ENCODE measurements at places on chromosomes 2 and 18.

- DNase-seq = no peak
Measured at GRCh38 chr18:76446321-76447257, 48.5 kb downstream of the ZNF516 start.

GRCh38 chr2:38765149-38765548 lies 12.9 kb upstream of the GEMIN6 start:
- no peak for DNase-seq

DNA sequence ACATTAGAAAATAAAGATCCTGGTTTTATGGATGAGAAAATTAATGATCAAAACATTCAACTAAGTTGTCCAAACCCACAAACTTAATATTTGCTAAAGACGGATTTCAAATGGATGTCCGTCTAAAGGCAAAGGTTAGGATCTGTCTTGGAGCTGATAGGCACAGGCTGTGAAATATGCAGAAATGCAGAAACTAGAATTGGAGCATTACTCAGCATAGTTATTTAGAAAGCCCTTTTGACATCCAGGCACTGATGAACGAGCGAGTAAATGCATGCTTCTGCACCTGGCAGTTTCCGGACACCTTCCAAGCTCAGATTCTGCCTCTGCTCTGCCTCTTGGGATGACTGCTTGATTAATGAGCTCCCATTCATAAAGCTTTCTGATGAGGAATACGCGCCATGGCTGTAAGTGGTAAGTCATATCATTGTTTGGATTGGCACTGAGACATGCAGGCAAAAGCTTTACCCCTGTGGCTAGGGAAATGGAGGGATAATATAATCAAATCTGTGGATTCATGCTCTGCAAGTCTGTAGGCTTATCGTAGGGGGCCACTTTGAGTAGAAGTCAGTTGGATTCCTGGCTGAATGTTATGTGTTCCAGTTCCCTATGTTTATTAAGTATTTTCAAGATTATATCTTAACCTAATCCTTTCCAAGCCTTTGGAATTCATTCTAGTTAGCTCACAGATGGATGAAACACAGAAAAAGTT lies 2176.3 kb upstream of the CELF4 start:
- DNase-seq = no peak

GRCh38 chr2:12034382-12034781 lies 287.9 kb downstream of the LPIN1 start:
- no peak for DNase-seq

DNA sequence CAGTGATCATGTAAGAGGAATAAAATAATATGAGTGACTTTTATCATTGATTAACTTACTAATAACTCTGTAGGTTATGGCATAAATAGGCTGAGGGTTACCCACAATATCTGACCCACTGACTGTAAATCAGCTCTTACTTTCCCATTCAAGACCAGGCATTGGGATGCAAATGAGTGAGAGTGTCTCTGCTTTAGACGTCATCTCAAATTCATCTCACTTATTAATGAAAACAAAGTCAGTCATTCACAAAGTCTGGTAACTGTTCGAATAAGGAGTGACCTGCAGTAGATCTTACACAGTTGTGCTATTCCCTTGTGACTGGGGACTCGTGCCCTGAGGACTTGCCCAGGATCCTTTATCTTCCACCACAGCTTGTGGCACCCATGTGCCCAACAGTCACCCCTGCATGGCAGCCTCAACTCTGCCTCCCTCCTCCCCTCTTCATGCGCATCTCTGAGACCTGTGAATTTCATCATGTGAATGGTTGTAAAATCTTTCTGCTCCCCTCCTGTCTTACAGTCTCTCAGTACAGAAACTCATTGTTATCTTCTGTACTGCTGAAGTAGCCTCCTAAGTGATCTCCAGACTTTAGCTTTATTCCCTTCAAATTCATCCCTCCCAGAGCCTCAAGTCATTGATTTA lies 131.4 kb downstream of the ARHGAP28 start:
- no peak for DNase-seq

GRCh38 chr18:77254711-77255405 lies 5.2 kb downstream of the GALR1 start:
- no peak for DNase-seq

GRCh38 chr2:225282858-225283710 lies 116.4 kb upstream of the NYAP2 start:
- DNase-seq = no peak

DNA sequence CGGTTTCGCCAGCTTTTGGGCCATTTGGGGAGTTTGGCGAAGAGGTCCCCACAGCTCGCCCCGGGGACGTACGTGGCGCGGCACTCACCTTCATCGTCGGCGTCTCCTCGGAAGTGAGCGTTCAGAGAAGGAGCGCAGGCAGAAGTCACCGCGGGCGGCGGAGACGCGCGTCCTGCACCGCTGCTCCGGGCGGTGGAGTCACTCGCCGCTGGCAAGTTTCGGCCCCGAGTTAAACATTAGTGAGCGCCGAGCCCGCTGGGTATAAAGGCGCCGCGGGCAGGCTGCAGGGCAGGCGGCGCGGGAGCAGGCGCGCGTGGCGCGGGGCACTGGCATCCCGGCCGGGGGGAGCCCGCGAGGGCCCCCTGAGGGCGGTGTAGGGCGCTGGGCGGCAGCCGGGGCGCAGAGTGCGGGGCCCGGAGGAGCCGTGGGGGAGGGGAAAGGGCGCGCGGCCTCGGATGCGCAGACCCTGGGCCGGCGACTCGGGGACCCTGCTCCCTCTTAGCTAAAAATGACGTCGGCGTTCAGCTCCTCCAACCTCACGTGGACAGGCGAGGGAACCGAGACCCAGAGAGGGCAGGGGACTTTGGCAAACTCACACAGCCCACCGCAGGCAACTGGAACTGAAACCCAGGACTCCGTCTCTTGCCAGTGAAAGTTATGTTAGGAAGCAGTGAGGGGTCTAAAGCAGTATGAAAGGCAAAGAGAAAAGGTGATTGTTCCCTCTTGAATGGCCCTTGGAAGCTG lies at the start of gene DPP4:
DPP4 (minus strand) TSS at position 328 of the 744 bp plus-strand sequence; CDS start at position 94, 234 bp downstream.
- DNase-seq = no peak

DNA sequence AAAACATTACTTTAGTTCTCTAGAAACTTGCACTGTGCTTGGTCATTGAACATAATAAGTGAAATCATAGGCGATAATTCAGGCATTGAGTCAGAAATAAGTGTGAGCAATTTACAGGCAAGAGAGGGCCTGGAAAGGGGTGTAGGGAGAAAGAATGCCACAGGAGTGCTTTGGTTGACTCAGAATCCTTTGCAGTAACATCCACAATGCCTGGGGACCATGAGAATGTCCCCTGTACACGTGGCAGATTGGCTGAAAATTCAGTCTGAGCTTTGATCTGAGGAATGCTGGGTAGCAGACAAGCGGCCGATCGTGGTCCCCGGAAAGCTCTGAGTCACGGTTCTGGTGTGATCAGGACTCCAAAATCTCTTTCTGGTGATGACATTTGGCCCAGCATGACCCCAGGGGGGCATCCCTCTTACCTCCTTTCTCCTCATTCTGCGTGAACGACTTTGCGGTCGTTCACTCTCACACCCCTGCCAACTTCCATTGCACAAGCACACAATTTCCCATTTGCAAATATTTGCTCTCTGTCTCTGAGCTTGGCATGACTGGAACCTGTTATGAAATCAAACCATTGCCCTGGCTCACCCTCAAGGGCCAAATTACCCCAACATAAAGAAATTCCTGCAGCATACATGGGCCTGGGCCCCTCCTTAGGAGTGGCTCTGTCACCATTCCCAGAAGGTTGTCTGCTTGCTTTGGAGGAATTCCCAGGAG lies 305.0 kb upstream of the EPAS1 start:
- no peak for DNase-seq

GRCh38 chr2:239161711-239162140 lies 239.1 kb downstream of the HDAC4 start:
- no peak for DNase-seq

DNA sequence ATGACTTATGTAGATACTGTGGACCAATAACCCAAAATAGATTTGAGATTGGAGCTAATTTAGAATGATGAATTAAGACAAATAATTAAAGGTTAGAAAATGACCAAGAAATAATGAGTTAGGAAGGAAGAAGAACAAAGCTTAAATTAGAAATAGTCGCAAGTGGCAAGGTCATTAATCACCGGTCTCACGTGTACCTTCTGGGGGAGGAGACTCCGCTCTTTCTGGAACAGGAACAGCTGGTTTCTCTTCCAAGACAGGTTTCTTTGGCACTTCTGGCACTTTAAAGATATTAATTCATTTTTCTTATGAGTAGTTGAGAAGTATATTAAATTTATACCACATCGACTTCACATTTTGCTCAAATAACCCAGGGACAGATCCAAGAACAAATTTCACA lies 156.7 kb downstream of the TTN start:
- DNase-seq = no peak

GRCh38 chr2:2528846-2529245 lies 197.8 kb upstream of the MYT1L start:
- no peak for DNase-seq

DNA sequence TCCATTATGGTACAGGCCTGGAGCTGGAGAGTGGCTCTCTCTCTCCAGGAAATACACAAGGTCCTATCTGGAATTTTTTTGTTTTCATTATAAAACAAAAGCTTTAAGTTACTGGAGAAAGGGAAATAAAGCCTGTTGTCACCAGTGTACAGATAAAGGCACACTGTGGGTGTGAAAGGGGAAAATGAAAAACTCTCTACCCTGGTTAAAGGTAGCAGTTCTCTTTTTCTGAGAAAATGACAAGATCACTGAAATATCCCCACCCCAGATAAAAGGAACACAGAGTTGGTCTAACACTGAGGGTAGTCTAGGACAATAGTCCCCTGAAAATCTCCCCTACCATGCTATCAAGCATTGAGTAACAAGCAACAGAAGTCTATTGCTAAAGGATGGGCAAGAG lies 438.7 kb downstream of the MBD2 start:
- DNase-seq = no peak

GRCh38 chr2:58633613-58634365 lies 392.7 kb upstream of the FANCL start:
- DNase-seq = peak; percentile 16

- DNase-seq = no peak
Measured at GRCh38 chr2:12197133-12197532, 450.7 kb downstream of the LPIN1 start.

DNA sequence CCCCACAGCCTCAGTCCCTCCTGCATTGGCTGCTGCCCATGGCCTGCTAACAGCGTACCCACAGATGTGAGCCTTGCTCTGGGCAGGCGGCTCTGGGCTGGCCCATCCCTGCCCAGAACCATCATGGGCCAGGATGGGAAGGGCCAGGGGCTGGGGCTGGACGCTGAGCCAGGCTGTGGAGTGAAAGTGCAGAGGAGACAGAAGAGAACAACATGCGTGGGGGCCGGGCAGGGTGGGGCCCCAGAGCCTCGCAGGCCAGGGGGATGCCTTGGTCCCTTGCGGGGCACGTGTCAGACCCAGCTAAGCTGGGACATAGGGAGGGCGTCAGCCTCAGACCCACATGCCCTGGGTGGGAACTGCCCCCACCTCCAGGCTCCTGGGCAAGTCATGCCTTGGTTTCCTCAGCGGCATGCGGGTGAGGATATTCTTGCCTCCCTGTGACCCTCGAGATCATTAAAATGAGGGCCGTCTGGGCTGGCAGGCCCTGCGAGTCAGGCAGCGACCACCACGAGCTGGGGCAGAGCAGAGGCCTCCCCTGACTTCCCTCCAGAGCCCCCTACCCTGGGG lies 27.3 kb downstream of the GPC1 start:
- DNase-seq = no peak

GRCh38 chr18:32333781-32334180 lies 136.9 kb downstream of the GAREM1 start:
- no peak for DNase-seq

DNA sequence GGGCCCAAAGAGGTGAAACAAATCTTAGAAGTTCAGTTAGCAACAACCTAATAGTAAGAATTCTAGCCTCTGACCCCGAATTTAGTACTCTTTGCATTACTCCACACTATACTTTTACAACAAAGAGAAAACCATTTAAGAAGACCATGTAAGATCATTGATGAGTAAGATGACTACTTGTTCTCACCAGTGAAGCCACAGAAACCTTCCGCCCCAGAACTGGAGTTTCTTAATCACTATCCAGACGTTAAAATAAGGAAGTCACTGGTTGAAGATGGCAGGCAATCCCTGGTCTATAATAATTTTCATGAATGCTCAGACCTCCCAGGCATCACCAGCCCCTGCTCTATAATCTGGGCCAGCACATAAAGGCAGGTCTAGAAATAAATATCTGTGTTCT lies 95.0 kb downstream of the TMEM163 start:
- no peak for DNase-seq

DNA sequence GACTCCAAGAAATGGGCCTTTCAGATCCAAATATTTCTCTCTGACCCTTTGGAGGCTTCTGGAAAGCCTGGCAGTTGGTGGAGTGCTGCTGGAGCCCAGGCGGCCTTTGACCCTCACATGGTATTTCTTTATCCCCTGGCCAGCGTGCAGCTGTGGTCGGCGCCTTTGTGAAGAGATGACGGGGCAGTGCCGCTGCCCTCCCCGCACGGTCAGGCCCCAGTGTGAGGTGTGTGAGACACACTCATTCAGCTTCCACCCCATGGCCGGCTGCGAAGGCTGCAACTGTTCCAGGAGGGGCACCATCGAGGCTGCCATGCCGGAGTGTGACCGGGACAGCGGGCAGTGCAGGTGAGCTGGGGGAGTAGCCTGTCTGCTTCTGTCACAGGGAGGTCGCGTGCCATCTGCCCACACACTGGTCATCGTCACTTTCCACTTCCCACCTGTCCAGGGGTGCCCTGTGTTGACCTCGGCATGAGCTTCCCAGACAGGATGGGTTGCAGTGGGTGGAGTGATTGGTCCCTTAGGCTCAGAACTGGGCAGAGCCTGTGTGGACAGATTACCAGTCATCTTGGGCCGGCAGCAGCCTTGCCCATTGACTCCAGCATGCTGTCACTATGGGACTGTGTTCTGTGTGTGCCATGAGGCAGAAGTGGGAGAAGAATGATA lies 158.2 kb downstream of the LAMA3 start:
- DNase-seq = no peak

Data from SW 1271 (cell line).